Right kidney (tissue), 9 donors: ENCODE measurements at places on chromosomes 6 and 20.

DNA sequence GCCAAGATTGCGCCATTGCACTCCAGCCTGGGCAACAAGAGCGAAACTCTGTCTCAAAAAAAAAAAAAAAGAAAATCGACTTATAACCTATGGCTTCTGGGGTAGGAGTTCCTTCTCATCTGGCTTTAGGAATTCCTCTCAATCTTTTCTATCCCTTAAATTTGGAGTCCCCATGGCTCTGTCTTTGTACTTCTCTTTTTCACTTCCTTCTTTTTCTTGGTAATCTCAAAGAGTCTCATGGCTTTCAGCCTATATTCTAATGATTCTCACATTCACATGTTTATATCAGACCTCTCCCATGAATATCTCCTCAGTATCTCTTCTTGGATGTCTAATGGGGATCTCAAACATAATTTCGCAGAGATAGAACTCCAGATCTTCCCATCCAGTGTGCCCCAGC lies 42.8 kb upstream of the RALGAPA2 start:
- no peak for DNase-seq

GRCh38 chr6:27129095-27129815 lies 118.2 kb upstream of the PRSS16 start:
- DNase-seq: no peak

GRCh38 chr6:116389357-116389756 lies 18.6 kb downstream of the DSE start:
- DNase-seq: no peak

DNA sequence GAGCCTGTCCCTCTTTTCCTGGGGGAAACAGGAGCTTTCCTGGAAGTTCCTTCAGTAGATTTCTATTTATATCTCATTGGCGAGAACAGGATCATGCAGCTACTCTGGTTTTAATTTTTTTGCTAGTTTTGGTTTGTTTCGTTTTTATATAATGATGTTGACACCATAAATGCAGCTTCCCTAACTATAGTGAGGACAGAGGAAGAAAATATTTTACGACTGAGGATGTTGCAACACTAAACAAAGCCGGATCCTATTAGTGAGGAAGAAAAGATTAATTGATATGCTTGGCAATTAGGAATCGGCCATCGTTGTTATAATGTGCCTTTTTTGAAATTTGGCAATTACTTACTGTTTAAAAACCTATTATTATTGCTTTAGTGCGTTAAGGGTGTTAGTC lies 16.6 kb downstream of the KDM1B start:
- DNase-seq: no peak

GRCh38 chr6:138155443-138155842 lies 6.3 kb upstream of the ARFGEF3 start:
- DNase-seq: no peak

DNA sequence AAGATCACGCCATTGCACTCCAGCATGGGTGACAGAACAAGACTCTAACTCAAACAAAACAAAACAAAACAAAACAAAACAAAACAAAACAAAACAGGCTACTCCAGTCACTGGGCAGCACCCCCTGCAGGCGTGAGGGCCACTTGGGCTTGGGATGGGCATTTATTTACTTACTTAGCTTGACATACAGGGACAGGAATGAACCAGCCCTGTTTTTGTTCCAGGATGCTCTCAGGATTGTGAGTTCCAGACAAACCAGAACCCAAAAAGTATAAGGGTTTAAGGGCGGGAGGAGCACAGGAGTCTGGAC lies 4.0 kb upstream of the PTPN1 start:
- no peak for DNase-seq

GRCh38 chr6:65501045-65501444 lies 206.0 kb downstream of the EYS start:
- DNase-seq: no peak

DNA sequence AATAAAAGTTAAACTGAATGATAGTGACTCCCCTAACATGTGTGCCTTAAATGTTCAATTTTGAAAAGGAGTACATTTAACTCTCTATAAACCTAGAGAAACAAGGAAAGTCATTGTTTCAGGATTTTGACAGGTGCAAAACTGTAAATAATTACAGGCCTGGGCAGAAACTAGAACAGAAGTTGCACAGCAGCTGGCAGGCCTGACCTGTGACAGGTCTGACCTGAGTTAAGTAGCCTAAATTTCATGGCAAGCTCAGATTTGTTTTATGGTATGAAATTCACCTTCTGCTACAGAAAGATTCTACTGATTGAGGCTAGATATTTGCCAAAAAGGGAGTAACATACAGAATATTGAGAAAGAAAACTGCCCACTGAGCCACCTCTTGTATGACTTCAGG lies 166.1 kb downstream of the CDKAL1 start:
- DNase-seq: no peak

DNA sequence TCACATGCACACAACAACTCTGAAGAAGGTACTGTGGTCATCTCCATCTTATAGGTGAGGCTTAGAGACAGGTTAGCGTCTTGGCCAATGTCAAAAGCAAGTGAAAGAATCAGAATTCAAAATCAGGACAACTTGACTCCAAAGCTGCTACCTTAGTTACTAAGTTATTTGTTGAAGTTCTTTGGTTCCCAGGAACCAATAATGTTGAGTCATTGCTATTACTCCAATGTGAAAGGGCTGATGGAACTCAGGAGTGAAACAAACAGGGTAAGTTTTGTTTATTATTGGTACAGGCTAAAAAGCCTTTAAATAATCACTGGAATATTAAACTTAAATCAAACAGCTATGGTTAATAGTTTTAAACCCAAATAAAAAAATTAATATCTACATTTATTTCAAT lies 111.1 kb downstream of the PDSS2 start:
- no peak for DNase-seq

DNA sequence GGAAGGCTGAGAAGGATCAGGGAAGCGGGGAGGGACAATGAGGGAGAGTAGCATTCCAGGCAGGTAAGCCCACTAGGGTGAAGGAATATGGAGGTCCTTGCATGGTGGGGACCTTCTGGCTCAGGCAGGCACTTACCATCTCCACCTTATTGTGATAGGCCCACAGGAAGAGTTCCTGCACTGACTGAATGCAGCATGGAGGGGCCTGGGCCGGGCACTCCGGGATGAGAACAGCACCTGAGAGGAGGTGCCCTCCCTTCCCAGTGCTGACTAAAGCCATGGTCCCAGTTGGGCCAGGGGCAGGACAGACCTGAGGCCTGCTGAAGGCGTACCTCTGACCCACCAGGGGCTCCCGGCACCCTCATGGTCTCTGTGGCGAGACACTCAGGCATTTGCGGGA lies 392.7 kb downstream of the CDC5L start:
- DNase-seq: no peak
